AG08395 (cell line): ENCODE measurements at places on chromosomes 3 and 15.
A peak's percentile ranks its signal among the peaks of the same experiment; 100 is the strongest.

DNA sequence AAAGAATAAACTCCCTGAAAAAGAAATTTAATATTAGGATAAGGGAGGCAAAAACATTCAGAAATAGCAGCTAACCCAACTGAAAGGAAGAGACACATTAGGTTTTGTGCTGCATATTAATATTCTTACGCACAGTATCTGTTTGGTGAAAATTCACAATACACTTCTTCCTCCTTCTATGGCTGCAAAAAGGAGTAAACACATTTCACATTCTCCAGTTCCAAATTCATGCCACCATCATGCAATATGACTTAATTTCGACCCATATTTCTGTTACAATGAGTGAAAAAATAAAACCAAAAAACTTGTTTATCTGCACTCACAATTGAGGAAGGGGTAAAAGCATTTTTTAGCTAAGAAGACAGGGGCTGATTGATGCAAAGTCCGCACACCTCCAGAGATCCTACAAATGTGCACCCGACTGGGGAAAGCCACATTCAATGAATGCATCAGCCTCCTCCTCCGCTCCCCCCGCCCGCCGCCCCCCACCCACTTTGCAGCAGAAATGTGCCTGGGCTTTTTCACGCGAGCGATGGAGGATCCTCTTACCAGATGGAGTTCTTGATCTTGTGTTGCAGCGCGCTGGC lies 1.0 kb downstream of the RFX7 start:
- no peak for DNase-seq

GRCh38 chr3:169271936-169272335 lies 391.6 kb downstream of the MECOM start:
- no peak for DNase-seq

DNA sequence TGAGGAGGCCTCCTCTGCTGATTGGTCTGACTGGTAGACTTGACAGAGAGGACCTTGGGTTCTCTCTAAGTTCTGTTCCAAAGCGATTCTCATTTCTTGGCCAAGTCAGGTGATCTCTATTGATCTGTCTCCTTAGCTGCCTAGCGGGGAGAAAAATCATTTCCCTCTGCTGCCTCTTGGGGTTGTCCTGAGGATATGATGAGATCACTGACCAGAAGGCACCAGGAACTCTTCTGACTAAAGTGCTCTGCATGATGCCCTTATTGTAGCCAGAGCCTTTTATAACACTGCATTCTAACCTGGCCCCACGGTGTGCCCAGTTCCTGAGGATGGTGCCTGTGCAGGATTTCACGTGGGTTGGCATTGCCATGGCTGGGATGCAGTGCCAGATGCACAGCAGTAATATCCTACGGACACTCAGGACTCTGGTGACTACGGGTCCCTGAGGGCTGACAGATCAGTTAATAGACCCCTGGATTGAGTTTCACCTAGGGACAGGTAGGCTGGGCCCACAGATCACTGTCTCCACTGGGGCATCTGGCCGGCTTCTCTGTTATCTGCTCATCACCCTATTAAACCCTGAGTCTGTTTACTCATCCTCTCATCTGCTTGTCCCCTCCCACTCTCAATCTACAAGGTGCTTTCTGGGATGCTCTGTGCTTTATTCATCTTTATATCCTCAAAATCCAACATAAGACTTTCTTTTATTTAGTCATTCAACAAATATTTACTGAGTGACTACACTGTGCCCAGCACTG lies 3.9 kb upstream of the HEG1 start:
- peak; percentile 31 for DNase-seq

GRCh38 chr15:47796830-47797229 lies 79.5 kb downstream of the SEMA6D start:
- no peak for DNase-seq

DNA sequence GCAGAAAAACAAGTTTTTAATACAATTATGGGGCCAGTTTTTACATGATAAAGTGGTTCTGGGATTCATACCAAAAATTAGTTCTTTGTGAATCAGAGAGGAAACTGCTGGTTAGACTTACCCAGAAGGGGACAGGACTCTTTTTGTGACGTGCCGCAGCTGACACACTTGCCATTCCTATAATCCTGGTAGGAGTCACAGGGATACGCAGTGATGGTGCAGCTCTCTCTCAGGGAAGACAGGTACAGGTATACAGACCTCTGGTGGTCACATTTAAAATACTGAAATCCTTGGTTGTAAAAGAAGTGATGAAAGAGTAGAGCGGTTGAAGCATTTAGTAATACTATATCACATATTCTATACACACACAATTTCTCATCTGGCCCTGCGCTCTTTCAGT lies 20.2 kb upstream of the TMEM41A start:
- DNase-seq, result no peak

DNA sequence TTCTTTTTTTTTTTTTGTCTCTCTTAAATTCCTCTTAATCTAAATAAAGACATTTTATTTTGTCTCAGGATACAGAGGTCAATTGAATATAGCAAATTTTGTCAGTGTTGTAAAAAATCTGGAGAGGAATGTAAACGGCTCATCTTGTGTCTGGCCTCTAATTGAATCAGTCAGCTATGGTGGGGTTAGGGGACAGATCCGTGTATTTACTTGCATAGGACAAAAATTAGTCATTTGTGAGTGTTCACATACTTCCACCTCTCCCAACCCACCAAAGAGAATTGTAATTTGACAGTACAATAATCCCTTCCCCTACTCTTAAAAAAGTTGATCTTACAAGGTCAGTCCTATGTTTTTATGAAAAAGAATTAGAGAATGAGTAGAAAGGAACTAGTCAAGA lies 18.3 kb downstream of the PPARG start:
- DNase-seq, result no peak

DNA sequence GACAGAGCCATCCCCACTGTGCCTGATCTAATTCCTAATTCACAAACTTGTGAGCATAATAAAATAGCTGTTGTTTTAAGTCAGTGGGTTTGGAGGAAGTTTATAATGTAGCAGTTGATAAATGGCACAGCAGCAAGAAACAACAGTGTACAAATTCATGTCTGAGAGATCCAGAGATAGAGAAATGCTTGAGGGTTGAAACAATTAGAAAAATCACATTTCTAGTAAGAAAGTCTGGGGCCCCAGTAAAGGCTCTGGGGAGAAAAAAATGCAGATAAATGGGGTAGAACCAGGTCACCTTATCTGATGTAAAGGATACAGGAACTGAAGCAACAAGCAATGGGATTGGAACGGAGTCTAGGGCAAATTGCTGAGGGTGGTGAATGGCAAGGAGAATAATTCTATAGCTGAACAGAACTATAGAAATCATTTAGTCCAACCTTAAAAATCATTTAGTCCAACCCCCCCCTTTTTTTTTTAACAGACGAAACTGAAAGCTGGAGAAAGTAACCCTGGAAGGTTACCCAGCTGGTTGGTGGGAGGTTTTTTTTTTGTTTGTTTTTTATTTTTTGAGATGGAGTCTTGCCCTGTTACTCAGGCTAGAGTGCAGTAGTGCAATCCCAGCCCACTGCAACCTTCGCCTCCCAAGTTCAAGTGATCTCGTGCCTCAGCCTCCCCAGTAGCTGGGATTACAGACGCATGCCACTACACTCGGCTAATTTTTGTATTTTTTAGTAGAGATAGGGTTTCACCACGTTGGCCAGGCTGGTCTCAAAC lies 14.3 kb upstream of the SHQ1 start:
- no peak for DNase-seq

- DNase-seq, result no peak
These were observed 78.9 kb downstream of the PCSK6 start for GRCh38 chr15:101410612-101411011.
